NCI-H510A (cell line): ENCODE measurements at places on chromosomes 6 and 20.

DNA sequence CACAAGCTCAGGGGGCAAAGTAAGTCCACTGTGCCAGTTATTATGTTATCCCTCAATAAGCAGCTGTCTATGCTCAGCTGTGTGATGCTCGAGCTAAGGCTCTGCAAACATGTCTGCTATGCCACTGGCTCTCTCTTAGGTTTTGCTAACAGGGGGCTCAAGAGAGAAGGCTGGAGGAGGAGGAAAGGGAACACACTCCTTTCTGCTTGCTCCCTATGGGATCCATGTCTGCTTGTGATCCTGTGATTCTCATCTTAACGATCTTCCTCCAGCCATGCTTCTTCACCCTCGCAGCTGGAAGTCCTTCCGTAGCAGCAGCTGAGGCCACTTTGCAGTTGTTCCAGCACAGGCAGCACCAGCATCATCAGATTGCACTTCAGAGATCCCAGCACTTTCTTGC lies 37.0 kb upstream of the IGF2R start:
- no peak for DNase-seq

DNA sequence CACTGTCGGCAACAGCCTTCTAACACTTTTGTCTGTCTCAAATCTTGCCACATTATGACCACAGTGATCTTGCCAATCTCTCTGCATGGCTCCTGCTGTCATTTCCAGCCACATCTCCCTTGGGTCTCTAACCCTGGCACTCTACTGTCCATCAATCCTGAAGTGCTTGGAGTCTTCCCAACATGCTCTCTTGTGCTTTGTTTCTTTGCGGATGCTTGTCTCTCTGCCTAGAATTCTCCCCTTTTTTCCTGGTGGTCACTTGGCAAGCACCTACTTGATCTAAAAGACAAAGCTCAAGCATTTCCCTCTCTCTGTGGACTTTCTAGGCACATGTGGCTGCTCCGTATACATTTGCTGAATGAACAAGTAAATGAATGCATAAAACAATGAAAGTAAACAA lies 290.7 kb upstream of the MAP3K7 start:
- no peak for DNase-seq

GRCh38 chr6:20719980-20720379 lies 185.7 kb downstream of the CDKAL1 start:
- DNase-seq = no peak

- no peak for DNase-seq
Observed at GRCh38 chr6:29953001-29953441, 10.7 kb downstream of the HLA-A start.

DNA sequence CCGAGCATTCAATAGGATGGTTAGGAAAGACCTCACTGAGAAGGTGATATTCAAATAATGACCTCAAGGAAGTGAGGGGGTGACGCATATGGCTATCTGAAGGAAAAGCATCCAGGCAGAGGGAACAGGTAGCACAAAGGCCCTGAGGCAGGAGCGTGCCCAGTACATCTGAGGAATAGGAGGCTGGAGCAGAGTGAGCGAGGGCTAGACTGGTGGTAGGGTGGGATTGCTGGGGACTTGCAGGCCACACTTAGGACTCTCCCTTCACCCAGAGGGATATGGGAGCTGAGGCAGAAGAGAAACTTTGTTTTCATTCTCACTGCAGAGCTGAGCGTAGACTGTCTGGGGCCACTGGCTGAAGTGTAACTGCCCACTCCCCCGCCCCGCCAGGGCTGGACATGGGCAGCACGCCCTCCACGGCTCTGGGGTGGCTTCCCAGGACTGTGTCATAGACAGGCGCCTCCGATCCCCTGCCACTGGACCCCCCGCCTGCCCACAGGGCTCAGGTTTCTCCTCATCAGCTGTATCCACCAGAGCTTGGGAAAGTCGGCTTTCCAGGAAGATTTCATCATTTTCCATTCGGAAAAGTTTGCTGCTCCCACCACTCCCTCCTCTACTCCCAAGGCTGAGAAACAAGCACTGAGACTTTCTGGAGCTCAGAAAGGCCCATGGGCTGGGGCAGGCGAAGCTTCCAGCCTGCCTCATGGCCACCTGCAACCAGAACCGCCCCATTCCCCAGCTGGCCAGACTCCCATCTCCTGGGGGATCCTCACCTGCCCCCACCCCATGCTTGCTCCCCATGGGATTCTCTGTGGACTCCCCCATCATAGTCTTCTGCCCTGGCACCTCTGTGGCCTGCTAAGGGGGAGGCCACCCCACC lies 142.6 kb downstream of the MRPL14 start:
- DNase-seq = no peak

DNA sequence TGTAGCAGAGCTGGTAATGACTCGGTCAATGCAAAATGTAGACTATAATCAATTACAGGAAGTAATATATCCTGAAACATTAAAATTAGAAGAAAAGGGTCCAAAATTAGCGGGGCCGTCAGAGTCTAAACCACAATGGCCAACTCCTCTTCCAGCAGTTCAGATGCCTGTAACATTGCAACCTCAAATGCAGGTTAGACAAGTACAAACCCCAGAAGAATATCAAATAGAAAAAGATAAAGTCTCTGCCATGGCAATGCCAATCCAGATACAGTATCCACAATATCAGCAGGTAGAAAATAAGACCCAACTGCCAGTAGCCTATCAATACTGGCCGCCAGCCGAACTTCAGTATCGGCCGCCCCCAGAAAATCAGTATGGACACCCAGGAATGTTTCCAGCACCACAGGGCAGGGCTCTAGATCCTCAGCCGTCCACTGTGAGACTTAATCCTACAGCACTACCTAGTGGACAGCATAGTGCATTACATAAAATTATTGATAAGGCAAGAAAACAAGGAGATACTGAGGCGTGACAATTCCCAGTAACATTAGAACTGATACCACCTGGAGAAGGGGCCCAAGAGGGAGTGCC lies 158.4 kb downstream of the GPX5 start:
- no peak for DNase-seq

- DNase-seq = no peak
Observed at GRCh38 chr6:2752477-2753109, 1.9 kb upstream of the MYLK4 start.

- DNase-seq = no peak
Observed at GRCh38 chr6:13058051-13058450, 270.3 kb downstream of the TBC1D7 start.
